Activated T-helper 1 cell treated with anti-CD3 and anti-CD28 coated beads, Interleukin-2, amount 50 U/mL, for 16 hours (primary cell): ENCODE measurements at places on chromosomes 6 and 20.

GRCh38 chr6:134772671-134773360 lies 177.1 kb downstream of the ALDH8A1 start:
- DNase-seq: no peak

DNA sequence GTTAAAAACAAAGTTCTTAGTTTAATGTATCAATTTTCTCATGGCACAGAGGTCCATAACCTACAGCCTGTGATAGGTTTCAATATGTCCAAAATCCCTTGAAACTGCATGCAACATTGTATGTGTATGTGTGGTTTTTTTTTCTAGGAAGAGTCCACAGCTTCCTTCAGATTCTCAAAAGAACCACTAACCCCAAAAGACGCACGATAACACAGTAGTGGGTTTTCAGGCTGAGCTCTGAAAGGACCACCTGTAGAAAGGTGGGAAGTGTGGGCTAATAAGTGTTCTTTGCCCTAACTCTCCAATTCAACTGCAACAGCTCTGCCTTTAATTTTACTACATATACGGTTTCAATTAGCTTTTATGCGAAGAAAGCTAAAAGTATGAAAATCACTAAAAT lies 11.5 kb upstream of the KATNA1 start:
- DNase-seq: no peak

- no peak for DNase-seq
Observed at GRCh38 chr6:100420711-100421110, 44.0 kb downstream of the SIM1 start.

GRCh38 chr6:3294921-3295871 lies 36.4 kb downstream of the PSMG4 start:
- no peak for DNase-seq

DNA sequence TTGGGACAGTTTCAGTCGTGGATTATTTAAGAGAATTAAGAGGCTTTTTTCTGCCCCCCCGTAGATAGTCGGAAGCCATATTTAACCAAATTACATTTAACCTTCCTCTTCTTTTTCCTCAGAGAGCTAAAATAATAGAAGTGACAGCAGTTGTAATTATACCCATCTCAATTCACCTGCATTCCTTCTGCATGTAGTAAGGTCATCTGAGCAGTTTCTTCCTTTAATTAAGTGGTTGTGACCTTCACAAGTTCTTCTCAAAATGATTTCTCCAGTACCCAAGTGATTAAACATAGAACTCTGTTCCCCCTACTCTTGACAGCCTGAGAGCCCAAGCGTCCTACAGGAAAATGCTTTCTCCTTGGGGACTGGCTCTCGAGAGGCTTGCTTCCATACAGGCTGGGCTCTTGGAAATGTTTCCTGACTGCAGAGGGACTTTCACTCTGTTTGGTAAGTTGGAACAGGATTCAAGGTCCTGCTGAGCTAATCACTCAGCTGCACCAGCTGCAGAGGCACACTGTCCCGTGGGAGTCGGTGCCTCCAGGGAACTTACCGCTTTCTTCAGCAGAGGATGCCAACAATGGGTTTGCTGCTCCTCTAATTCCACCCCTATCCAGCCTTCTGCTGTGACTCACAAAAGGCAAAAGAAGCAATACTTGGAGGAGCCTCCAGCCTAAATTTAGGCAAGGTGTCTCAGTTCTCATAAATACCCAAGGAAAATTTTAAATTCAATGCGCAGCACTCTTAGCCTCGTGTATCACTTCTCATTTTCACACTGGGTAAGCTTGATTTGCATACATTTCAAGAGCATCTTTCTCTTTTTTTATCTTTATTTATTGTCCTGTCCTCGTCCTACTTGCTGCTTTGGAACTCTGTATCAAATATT lies 414.9 kb downstream of the KIF16B start:
- no peak for DNase-seq

DNA sequence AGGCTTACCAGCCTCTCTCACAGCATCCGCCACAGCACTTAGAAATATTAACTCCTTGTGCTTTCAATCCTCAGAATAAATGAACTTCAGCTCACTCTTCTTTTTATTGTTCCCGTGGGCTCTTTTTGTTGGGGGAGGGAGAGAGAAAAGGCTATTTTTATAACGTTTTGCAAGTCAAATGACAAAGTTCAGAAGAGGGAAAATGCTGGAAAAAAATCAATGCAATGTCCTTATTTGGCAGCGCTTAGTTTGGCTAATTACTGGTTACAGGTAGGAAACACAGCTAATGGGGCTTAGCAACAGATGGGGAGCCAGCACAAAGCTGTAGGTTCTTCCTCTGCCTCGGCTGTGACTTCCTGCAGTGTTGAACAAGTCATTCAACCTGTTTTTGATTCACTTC lies 1067.0 kb upstream of the MAP3K7 start:
- no peak for DNase-seq

GRCh38 chr6:109227646-109228045 lies 132.3 kb downstream of the CEP57L1 start:
- no peak for DNase-seq

GRCh38 chr6:82783587-82784236 lies 281.9 kb downstream of the UBE3D start:
- no peak for DNase-seq

- DNase-seq: no peak
Observed at GRCh38 chr6:22026164-22026678, 270.6 kb downstream of the PRL start.

- no peak for DNase-seq
Observed at GRCh38 chr6:95169775-95170174, 407.6 kb upstream of the MANEA start.

DNA sequence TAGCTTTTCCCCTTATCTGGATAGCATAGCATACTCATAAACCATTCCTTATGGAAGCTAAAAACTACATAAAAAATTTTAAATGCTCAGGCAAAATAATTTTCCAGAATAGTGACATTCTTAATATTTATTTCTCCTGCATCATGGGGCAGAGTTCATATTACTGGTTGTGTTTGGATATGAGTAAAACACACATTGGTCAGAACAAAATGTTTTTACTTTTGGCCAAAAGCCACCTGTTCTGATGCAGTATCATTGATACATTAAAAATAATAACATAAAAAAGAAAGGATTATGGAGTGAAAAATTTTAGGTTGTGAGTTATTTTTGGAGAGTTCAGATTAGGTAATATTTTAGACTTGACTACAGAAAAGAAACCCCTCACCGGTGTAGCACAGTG lies 33.6 kb downstream of the TRAM2 start:
- no peak for DNase-seq

- DNase-seq: peak; percentile 32
Observed at GRCh38 chr6:37170273-37171200, 585 bp downstream of the PIM1 start.

GRCh38 chr6:67606906-67607828 lies 1027.9 kb upstream of the ADGRB3 start:
- DNase-seq: no peak

DNA sequence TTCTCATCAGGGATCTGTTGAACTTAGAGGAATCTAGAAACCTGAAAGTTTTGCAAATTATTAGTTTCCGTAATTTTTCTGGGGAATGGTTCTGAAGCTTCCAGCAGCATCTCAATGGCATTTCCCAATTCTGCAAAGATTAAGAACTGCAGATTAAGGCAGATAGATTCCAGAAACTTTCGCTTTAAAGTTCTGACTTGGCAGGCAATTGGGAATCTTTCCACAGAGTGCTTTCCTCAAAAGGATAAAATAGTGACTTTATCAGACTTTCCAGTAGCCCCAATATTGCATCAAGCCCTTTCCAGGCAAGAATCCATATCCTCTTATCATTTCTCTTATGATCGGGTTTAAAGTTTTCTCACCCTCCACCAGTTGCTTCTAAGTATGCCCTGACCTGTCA lies 261.1 kb downstream of the FNDC1 start:
- no peak for DNase-seq

DNA sequence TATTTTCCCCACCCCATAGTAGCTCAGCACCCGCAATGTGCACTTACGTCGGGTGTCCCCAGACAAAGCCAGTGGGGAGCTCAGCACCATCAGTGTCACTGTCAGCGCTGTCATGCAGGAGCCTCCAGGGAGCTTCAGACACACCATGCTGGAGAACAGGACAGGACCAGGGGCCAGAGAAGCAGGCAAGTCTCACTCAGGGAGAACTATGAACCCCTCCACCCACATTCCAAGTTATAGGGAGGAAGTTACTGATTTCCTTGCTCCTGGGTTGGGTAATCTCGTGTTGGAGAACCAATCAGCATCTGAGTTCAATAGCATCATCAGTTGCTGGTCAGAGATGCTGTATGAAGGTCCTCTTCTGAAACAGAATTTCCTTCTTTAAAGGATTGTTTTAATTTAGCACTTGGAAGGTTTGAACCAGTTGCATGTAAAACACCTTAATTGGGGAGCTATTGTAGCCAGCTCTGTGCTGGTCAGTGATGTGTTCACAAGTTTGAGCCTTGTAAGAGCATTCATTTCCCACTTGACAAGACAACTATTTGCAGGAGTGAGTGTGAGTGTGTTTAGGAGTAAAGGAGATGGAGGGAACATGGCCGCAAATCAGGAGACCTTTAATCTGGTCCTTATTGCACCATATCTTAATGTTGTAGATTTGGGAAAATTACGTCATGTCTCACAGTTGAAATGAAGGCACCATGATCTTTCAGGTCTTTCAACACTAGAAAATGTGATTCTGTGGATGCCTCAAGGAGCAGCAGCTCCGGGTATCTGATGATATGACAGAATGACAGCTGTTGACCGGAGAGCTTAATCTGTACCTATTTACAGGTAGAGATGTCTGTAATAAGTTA lies at the start of gene HLA-DRB1:
Gene HLA-DRB1 (minus strand): TSS at position 253 of the 854 bp plus-strand sequence. CDS start 106 bp downstream, at position 147.
- DNase-seq: no peak

DNA sequence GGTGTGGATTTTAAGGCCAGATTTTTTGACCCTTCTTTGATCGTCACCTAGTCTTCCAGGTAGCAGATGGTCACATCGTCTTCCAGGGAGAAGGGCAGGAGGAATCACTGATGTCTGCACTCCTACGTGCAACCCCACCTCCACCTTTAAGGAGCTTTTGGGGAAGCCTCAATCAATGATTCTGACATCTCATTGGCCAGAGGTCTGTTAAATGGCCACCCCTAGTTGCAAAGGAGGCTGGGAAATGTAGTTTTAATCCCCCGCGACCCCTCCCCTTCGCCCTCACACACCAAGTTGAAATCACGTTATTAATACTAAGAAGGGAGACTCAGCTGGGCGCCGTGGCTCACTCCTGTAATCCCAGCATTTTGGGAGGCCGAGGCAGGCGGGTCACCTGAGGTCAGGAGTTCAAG lies 151.4 kb downstream of the BCAS1 start:
- DNase-seq: no peak

GRCh38 chr6:21663966-21664313 lies 70.4 kb downstream of the SOX4 start:
- DNase-seq: no peak

DNA sequence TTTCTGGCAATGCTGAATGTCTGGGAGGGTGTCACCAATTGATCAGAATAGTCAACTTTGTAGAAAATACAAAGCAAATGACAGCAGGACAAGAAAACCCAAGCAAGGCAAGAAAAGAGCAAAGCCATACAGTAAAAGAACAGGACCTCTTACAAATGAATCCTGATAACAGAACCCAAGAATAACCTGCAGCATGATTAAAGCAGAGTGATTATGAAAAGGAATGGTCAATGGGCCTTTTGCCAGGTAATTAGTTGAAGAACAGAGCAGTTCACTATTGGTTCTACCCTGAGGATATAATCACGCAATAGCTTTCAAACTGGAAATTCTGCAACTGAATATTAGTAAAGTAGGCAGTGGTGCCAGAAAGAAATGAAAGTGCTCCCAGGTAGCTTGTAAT lies 319.8 kb downstream of the FRK start:
- no peak for DNase-seq

DNA sequence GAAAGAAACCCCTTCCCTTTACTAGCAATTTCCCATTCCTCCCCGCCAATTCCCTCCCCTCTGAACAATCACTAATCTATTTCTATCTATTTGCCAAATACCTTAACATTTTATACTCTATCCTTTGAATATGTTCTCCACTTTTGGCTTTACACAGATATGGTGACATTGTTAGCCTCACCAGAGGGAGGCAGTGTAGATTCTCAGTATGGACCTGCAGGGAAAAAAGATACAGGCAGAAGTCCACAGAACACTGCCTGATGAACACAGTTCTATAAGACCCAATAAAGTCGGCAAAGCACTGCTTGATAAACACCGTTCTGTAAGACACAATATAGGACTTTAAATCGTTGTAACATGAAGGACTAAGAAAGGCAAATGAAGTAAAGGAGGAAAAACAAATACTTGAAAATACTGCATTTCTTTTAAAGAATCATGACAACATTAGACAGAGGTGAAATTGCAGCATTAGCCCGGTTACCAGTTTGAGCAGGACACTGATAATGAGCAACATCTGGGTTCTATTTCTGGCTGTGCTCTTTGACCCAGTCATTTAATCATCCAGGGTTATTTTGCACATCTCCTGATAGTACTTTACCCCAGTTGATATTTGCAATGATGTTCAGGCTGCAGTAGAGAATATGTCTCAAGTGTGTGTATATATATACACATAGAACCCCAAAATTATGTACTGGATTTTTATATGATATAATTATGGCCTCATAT lies 296.8 kb downstream of the UTRN start:
- no peak for DNase-seq

GRCh38 chr20:2163312-2163711 lies 61.7 kb downstream of the STK35 start:
- DNase-seq: no peak

DNA sequence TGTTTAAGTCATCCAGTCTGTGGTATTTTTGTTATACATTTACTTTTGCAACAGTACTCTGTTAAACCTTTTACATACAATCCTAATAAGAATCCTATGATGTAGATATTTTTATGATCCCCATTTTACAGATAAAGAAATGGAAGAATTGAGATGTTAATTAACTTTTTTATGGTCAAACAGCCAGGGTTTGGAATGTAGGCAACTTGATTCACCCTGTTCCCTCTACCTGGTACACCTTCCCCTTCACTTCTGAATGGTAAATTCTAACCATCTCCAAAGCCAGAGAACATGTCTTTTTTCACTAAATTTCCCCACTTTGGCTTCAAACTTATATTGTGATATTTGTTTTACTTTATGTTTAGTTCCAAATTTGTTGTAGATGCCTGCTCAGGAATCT lies 300.1 kb downstream of the PHF3 start:
- DNase-seq: no peak

DNA sequence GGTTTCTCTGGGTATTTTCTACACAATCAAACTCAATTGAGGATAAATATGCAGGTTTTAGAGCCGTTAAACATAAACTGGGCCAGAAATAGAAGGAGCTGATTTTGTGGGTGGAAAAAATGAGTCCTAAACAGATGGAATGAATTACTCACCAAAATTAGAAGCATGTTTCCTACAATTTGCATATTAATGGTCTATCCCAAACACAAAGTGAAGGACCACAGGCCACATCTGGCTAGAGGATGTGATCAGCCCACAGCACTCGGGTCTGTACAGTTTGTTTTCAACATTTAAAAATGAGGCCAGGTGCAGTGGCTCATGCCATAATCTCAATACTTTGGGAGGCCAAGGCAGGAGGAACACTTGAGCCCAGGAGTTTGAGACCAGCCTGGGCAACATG lies 296.3 kb downstream of the PREX1 start:
- DNase-seq: no peak

DNA sequence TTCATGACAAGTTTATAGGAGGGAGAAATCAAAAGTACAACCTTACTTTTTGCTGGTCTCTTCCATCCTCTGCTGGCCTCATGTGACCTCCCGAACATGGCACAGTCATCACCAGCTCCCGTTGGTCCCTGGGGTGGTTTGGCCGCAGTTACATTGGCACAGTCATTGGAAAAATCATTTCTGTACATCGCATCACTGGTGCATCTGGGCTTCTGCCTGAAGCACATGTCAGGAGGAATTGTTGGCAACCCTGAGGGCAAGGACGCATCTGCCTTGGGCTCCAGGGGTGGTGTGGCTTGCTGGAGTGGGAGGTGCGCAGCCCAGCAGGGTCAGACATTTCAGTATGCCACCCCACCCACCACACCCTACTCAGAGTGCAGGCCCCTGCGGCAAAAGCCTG lies 162.9 kb upstream of the SLC24A3 start:
- DNase-seq: no peak
